ENCODE measurements at places on chromosomes 6 and 20.

- no peak for DNase-seq
Observed at GRCh38 chr6:12751694-12752325, 35.2 kb downstream of the PHACTR1 start.

- DNase-seq, result no peak
Observed at GRCh38 chr6:32472781-32473375, 33.2 kb downstream of the HLA-DRA start.

- no peak for DNase-seq
Observed at GRCh38 chr20:43832096-43832816, 82.4 kb upstream of the TOX2 start.

DNA sequence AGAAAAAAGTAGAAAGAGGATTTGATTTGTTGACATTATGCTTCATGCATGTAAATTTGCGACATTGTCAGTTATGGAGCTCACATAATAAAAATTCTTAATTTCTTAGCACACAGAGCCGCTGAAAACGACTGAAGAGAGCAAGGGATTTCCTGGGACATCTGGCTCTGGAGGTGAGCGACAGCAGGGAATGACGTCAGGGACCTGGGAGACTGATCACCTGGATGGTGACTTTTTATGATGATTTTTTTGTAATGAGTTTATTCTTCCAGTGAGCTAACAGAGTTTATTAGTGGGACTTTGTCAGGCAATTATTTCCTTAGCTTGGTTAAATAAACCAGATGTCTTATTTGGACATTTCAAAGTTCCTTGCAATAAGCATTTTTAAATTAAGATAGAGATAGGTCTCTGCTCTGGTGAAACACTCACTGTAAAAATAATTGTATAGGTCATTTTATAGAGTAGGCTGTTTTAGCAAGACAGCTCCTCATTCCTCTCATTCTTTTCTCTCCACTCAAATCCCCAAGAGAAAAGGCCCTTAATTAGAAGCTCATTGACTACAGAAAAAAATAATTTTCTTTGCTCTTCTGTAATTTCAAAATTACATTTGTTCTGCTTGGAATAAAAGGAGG is 19.4 kb downstream of the TMEM200A start:
- DNase-seq, result no peak

DNA sequence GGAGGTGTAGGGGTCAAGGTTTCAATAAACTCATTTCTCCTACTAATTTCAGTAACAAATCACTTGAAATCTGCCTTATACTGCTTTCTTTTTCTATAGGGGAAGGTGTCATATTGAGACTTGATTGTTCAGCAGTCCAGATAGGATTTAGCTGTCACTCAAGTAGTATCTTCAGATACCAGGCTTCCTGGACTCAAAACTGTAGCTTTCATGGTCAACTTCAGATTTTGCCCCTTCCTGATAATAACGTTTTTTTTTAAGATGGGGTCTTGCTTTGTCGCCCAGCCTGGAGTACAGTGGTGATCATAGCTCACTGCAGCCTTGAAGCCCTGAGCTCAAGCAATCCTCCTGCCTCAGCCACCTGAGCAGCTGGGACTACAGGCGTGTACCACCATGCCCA is 77.8 kb downstream of the JAG1 start:
- DNase-seq, result no peak

DNA sequence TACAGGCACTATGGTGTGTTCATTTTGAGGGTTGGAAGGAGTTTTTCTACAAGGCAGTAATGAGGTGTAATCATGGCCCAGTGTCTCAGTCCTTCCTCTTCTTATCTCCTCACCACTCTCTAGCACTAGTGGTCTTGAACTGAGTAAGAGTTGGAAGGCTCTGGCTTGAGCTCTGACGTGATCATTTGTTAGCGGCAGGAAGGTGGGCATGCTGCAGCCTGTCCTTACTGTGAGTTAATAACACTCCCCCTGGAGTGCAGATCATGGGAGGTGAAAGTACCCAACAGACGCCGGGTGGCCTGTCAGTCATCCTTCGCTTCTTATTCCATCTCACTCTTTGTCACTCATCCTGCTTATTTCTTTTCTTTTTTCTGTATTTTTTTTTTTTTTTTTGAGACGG is 356.9 kb downstream of the CDKAL1 start:
- peak; percentile 74 for DNase-seq

DNA sequence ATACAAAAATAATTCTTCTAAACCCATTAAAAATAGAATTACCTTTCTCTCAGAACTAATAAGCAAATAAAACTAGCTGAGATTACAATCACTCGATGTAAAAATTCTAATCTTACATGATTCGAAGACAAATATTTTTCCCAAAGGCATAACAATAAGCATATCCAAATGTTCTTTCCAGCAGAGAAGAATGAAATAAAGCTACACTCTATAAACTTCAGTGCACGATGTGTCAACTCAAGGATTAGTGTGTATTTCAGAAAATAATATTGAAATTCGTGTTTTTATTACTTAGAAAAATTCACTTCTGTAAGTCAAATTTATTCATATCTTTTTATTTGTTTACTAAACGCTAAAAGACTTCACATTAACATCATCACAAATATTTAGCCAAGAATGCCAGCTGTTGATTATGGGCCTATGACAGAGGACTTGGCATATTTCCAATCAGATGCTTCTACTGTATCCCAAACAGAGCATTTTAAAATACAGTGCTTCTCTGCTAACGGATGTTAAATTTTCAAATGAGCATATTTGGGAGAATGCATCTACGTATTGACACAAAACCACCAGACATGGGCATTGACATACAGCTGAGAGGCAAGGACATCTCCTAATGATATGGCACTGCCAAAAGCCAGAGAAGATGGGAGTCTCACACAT is 54.7 kb upstream of the PDE7B start:
- DNase-seq, result no peak

GRCh38 chr6:85867595-85867994 is 224.9 kb upstream of the SYNCRIP start:
- DNase-seq, result no peak

GRCh38 chr6:137492289-137493217 is 1.6 kb downstream of the OLIG3 start:
- DNase-seq, result peak; percentile 71

DNA sequence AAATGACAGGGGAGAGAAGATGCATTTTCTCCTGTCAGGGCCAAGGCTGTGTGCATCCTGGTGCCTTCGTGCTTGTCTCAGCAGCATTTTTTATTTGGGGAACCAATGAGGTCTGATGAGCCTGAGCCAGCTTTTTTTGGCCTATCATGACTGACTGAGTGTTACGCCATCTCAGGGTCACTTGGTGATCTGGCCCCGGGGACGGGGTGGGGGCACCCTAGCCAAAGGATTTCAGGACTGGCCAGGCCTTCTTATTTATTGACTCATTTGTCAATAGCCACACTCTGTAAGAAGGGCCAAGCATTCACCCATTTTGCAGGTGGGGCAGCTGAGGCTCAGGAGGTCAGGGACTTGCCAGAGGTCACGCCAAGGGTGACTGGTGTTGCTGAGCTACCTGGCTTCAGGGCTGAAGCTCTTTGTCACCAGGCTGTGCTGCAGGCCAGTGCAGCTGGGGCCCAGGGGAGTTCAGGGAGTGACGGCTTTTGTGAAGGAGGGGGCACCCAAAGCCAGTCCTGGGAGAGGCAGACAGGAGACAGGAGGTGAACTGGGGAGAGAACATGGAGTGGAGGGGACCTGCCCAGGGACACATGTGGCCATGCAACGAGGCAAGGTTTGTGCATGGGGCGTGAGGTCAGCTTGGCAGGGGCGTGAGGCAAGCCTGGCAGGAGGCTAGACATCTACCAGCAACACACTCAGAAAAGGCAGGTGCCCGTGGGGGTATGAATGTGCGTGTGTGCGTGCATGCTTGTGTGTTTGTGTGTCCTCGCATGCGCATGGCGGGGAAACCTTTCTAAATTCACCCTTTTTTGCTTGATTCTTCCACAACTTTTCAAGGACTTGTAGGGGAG is 31.1 kb downstream of the VSTM2L start:
- DNase-seq, result no peak

DNA sequence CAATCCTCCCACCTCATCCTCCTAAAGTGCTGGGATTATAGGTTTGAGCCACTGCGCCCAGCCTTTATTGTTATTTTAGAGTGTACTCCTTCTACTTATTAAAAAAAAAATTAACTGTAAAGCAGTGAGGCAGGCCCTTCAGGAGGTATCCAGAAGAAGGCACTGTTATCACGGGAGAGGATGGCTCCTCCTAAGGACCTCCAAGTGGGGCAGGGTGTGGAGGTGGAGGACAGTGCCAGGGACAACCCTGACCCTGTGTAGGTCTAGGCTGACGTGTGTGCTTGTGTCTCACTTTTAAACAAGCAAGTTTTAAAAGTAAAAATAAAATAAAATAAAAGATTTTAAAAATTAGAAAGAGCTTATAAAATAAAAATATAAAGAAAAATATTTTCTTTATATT is 23.7 kb upstream of the TAF4 start:
- DNase-seq, result no peak

DNA sequence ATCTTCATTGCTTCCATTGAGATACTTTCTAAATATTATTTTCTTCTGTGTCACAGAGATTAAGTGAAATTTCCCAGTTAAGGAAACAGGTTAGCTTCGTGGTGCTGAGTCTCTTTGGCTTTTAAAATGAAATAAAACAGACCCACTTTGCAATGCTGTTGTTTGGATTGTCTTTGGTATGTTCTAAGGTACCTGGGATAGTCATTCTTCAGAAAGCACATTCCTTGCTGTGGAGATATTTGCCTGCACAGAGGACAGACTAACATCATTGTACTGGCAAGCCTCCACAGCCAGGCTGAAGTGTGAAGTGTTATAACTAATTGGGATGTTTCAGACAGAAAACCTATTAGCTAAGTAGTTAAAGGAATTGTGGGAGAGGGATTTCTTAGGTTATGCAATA is 148.8 kb upstream of the EPHA7 start:
- DNase-seq, result no peak

DNA sequence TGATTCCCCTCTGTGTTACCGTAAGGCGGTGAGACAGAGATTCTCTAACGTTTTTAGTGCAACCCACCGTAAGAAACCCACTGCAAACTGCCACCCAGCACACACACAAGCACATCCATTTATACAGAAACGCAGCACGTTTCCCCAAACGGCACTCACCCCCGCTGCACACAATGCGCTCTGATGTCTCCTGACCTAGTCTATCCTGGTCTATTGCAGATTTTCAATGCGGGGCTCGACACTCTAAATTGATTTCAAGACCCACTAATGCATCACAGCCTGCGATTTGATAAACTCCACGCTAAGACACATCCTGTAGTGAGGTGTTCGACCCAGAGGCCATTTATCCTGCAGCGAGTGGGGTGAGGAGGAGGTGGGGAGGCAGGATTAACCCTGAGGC is 63.7 kb upstream of the SULF2 start:
- no peak for DNase-seq

DNA sequence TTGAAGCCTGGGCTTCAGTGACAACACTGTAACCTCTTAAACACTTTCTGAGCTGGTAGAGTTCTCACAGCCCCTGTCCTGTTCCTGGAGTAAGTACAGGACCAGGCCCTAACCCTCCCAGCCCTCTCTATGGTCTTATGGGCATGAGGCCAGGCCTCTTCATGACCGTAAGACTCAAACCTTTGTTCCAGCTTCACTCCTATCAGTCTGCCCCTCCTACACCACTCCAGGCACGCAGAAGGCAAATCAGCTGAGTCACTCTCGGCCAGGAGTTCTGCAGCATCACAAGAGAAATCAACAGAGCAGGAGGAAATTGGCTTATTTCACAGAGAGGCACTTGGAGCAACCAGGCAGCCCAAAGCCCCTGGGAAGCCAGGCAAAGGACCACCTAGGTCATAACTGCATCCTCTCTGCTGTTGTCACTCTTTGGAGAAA is 25.3 kb upstream of the CHD6 start:
- DNase-seq, result peak; percentile 33

GRCh38 chr6:4341078-4341797 is 205.9 kb upstream of the ECI2 start:
- no peak for DNase-seq

- DNase-seq, result no peak
Observed at GRCh38 chr6:109204511-109204910, 109.2 kb downstream of the CEP57L1 start.

DNA sequence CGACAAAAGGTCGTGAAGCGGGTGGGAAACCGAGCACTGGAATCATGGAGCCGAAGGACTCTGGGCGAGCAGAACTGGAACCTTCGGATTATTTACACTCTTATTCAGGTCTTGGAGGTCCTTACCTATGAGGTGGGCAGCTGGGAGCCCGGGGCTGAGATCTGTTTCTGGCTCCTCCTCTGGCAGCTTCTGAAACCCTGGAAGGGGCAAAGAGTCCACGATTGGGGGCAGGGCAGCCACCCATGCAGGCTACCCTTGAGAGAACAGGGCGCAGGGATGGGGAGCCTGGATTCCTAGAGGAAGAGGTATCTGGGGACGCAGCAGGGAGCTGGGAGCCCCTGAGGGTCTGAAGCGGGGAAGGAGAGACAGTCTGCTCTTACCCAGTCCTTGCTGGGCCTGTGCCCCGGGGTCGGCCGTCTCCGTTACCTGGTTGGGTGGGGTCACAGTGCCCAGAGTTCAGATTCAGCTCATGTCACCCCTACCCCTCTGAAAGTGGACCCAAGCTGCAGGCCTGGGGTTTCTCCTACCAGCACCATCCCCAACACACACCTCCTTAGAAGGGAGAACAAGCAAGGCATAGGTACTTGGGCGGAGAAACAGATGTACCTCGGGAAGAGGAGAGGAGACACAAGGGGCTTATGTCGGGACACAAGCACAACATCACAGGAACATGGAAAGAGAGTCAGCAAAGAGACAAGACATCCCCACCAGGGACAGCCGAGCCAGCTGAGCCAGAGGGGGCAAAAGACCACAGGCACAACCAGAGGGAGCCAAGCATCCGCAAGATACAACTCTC is 592 bp downstream of the LTB start:
- DNase-seq, result no peak

DNA sequence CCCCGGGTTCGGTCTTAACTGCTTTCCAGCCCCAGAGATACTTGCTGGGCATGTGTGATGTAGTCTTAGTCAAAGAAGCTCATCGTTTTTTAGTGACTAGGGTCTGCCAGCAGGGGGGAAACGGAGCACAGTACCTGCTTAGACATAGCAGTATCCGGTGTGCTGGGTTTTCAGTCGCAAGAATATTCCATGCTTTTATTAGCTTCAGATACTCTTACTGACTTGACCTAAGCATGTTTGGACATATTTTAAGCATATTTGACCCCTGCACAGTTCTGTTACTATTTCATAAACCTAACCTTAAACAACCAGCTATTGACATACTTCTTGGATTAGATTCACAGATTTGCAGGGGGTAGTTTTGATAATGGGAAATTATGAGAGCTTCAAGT is 3.0 kb downstream of the E2F3 start:
- peak; percentile 93 for DNase-seq

DNA sequence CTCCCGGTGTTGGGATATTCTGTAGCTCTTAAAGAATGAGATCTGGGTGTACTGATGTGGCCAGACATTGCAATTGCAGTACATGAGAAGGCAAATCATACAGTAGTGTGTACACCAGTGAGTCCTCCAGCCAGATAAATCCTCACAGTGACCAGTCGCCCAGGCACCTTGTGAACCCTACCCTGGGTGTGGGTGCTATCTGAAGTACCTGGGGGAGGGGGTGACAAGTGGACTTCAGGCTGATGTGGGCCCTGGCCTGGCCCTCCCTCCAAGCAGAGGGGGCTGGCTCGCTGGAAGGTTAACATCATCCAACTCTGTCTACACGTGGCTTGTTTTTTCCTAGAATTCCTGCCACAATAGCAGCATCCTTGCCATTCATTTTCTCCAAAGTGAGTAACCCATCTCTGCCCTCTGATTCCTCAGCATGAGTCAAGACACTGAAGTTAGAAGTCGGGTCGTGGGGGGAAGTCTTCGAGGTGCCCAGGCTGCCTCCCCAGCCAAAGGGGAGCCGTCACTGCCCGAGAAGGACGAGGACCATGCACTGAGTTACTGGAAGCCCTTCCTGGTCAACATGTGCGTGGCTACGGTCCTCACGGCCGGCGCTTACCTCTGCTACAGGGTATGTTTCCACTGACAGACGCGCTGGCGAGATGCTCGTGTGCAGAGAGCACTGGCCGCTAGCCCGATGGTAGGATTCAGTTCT is 70.8 kb downstream of the PTPN1 start:
- no peak for DNase-seq

Measured in NCI-H2171 treated with DMSO at 0.1 percent for 48 hours (cell line).